Activated gamma-delta T cell treated with anti-CD3 and anti-CD28 coated beads, Interleukin-2, amount 50 U/mL, for 16 hours (primary cell): ENCODE measurements at places on chromosomes 1 and 21.

GRCh38 chr1:174428033-174428432, 19.7 kb upstream of the GPR52 start:
- no peak for DNase-seq

DNA sequence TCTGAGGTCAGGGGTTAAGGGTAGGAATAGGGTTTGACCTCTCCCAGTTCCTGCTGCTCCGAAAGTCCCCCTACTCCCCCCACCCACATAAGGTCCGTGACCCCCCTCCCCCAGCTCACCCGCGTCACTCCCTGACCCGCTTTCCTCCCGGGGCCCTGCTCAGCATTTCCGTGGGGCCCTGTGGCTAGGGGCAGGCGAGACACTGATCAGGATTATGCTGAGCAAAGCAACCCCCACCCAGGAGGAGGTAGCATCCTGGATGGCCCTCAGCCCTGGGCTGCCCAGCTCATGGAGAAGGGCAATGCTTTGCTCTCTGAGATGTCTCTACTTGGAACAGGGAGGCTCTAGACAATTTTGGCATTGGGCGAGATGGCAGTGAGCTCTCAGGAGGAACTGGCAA, 3.7 kb downstream of the RORC start:
- no peak for DNase-seq

DNA sequence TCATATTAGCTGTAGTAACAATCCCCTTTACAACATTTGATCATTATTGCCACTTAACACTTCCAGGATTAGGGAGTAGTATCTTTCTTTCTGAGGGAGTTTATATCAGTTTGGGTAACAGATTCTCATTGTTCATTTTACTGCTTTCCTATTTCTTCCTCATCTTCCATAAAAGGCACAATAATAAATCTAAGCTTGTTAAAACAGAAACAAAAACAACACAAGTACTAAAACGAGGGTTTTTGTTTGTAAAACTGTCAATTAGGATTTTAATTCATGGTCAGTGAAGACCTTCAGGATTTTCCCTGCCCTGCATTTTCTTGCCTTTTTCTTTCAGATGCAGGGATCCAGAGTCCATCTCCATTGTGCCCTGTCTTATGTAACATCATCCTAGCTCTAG, 29.5 kb downstream of the TMED5 start:
- no peak for DNase-seq

DNA sequence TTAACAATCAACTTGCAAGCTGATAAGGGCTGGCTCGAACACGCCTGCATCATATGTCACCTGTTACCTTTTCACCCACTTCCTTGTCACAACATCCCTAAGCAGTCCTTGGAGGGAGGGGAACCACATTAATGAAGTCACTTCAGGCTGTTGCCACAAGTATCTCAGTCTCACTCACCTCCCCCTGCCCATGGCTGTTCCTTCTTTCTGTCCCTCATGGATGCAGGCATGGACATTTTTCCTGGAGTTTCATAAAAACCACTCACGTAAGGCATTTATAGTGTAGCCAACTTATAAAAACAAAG, 76.8 kb upstream of the ANGPTL1 start:
- no peak for DNase-seq

DNA sequence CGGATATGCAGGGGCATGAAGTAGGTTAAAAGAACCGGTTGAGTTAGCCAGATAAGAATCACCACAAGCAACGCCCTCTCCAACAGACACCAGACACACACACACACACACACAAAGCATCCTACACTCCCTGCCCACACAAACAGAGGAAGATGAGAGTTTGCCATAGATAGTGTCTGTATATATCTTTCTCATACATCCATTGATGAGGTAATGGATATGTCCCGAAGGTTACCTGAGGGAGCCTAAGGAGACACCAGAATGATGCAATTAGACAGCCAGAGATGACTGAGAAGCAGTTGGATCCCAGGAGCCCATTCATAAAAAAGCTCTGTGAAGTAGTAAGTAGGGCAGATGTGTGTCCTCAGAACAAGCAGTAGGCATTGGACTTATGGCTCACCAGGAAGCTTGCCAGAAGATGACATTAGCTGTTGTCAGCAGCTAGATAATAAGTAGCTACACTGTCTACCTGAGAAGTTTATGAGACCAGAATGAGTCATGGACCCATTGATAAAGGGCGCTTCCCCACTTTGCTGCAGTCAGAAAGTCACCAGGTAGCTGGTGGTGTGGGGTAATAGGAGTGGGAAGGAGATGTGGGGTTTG, 247.0 kb downstream of the KCNT2 start:
- no peak for DNase-seq

DNA sequence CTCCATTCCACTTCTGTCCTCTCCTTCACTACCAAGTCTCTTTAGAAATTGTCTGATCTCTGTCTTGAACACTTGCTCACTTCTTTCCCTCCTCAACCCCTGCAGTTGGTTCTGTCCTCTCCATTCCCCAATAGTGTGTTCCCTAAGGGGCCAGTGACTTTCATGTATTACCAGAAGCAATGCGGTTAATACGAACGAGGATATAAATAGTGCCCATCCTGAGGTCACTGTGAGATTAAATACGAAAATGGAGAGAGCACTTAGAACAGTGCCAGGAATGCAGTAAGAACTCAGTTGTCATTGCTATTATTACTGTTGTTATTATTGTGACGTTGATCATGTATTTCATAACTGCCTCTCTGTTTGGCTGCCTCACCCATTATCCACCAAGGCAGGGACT, 53.0 kb upstream of the ARTN start:
- no peak for DNase-seq

DNA sequence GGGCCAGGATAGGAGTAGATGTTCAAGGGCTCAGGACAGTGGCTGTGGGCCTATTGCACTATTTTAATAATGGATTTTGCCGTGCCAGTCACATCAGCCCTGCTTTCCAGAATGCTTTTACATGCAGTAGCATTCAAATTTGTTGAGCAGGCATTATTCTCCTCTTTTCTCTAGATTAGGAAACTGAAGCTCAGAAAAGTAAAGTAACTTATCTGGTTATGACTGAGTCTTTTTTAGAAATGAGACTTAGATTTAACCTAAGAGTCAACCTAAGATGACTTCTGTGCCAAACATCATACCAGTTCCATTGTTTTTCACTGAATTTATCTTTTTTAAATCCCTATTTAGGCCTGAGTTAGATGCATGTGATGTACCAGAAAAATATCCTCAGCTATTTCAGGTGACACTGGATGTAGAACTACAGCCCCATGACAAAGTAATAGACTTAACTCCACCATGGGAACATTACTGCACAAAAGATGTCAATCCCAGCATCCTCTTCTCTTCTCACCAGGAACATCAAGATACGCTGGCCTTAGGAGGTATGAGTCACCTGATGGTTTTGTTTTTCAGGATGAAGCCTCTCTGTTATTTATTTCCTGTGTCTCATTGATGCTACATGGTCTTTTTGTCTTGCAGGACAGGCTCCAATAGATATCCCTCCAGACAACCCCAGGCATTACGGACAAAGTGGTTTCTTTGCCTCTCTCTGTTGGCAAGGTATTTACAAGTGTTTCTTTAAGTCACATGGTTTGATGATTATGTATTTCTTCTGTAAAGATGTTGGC, 31.4 kb upstream of the LEPR start:
- no peak for DNase-seq

DNA sequence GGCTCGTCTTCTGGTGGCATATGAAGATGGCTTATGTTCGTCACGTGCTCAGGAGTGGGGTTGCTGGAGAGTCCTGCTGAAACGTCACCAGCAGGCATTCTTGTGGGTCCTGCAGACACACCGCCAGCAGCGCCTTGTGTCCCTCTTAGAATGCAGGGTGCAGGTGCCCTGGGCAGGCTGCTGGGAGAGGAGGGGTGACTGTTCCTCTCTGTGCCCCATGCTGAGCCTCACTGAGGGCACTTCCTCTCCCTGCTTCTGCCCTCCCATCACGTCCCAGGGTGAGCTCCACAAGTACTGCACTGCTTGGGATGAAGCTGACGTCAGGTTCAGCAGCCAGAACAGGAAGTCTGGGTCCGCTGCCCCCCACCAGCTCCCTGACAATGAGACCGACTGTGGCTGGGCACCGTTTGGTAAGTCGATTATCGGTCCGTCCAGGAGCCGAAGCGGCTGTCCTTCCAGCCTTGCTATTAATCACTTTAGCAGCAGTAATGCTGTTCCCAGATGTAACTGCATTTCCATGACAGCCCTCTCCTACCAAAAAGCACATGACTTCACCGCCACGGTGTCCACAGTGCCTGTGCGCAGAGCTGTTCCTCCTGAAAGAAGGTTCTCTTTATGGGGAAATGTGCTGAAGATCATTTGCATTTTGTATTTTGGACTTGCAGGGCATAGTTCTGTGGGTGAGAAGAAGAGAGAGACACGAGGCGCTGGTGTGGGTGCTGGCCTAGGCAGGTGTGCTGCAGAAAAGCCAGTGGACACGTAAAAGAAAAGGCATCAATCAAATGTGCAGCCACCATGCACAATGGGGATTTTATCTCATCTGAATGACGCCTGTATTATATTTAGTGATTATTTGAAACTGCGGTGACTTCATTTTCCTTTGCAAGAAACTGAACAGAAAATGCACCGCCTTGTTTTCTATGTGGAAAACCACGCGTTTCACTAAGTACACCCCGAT, 21.0 kb downstream of the SLC37A1 start:
- DNase-seq, result no peak

DNA sequence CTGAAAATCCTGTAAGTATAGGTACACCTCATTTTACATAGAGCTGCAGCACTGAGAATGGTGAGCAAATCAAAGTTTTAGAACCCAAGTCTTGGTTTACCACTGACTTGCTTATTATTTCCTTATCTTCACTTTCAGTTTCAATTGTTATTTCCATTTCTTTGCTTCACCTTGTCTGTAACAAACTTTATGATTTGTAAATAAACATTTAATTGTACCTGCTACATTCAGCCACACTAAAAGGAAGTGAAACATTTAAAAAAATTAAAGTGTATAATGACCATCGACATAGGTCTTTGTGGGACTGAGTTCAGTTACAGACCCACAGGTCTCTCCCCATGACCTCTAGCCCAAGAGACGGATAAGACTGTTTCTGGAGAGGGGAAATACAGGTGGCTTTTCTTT, 34.4 kb downstream of the LGR6 start:
- no peak for DNase-seq

DNA sequence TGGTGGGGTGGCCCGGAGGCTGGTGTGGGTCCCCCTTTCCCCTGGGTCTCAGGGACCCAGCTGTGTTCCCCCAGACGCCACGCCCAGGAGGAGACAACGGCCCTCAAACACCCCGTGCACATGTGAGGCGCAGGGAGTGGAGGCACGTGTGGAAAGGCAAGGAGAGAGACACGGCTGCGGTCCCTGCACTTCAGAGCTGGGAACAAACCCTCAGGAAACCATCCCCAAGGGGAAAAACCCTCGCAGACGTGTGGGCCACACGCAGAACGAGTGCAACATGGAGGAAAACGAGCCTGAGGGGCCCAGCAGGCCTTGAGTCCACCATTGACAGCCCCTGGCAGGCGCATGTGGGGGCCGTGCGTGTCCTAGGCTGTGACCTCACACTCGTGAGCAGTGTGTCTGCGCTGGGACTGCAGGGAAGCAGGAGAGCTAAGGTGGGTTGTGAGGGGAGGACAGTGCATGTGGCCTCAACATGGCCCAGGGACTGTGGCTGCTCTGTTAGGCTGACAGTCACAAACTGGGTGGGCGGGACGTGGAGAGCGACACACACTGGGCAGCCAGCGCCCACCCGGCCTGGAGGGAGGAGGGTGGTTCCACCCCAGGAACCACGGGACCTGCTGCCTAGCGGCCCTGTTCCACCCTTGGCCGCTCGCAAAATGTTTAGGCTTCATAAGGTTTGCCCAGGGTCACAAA, 20.0 kb downstream of the ITGB2 start:
- DNase-seq, result no peak

DNA sequence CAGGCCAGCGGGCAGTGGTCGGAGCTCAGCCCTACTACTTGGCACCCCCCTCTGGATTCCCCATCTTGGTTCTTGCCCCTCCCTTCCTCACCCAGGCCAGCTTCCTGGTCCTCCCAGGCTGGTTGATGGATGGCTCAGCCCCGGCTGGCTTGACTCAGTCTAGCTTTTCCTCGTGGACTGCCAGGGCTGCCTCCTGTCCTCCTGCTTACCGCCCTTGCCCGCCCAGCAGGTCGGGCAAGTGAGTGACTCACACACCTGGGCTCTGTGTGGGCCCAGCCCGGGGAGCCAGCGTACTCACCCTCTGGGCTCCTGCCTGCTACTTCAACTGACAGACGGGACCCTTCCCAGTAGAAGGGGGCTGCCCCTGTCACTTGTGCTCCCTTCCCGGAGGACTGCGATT, 19.5 kb upstream of the ARHGEF10L start:
- no peak for DNase-seq

DNA sequence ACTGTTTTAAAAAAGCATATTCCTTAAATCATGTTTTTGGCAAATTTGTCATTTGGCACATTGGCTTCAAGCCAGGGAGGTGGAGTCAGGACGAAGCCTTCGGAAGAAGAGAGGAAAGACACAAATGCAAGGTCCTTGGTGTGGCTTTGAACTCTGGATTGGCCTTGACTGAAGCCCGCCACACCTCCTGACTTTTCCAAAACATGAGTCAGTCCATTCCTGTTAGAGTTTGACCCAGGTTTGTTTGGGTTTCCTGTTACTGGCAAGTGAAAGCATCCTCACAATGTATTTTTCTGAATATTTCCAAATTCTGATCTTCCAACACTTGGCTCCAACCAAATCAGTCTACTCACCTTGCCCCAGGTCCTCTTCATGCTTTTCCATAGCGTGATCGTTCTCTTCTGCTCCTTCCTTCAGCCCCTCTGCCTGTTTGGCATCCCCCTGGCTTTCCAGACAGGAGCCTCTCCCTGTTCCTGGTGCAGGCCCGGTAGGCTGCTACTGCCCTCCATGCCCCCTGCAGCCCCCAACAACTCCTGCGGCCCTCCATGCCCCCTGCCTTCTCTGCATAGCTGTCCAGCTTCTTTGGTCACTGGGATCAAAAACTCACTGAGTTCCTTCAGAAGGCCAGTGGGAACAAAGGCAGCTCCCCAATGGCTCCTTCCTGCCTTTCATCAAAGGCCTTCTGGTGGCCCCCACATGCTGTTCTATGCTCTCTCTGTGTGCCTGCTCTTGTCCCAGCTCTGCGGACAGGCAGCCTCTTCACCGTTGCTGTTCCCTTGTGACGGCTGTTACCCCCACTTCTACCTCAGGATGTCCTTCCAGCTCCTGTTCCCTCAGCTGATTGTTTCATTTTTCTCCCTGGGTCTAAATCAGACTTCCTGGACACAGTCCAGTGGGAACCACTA, 30.4 kb upstream of the SLC30A1 start:
- no peak for DNase-seq
